ENCODE measurements at places on chromosomes 2 and 18. TPM values are rescaled to one million over a fixed set of nuclear protein-coding genes. Genes with fewer than 3 reads are reported as not detected.

The FHOD3 gene
- not detected for total RNA-seq

The ASB18 gene
- total RNA-seq, result not detected

The C2orf66 gene
- not detected for total RNA-seq

The SMPD4 gene
- 114 TPM for total RNA-seq

The TCF4 gene
- total RNA-seq, result 2.4 TPM

The SCYGR4 gene
- total RNA-seq, result not detected

The RGPD4 gene
- 0.30 TPM for total RNA-seq

The SPHKAP gene
- not detected for total RNA-seq

The TMEM200C gene
- total RNA-seq, result not detected

The ABCG8 gene
- not detected for total RNA-seq

The LINC00305 gene
- total RNA-seq, result not detected

The SERPINB3 gene
- total RNA-seq, result not detected

The CCDC74B gene
- 0.27 TPM for total RNA-seq

The HNMT gene
- not detected for total RNA-seq

The PLB1 gene
- total RNA-seq, result 0.83 TPM

The FIGN gene
- not detected for total RNA-seq

The COL4A4 gene
- not detected for total RNA-seq

The INPP5D gene
- total RNA-seq, result 121 TPM
